ENCODE measurements at places on chromosomes 13 and 19. TPM values are rescaled to one million over a fixed set of nuclear protein-coding genes. Genes with fewer than 3 reads are reported as not detected.

Gene CYP2A7
- not detected for total RNA-seq

Gene APOE
- 65.9 TPM for total RNA-seq

Gene SPRED3
- total RNA-seq, result 8.7 TPM

Gene FUT3
- total RNA-seq, result not detected

Gene ZNF154
- total RNA-seq, result 57.5 TPM

Gene PLVAP
- not detected for total RNA-seq

Gene NEK5
- not detected for total RNA-seq

Gene OCEL1
- 23.4 TPM for total RNA-seq

Gene ATP12A
- total RNA-seq, result not detected

Gene CEBPG
- total RNA-seq, result 75.1 TPM

Gene KLK7
- total RNA-seq, result not detected

Gene ZNF492
- not detected for total RNA-seq

Gene IGLON5
- 59.9 TPM for total RNA-seq

Gene BCL3
- 2.4 TPM for total RNA-seq

Gene MIR17HG
- total RNA-seq, result 14.5 TPM

Gene URAD
- total RNA-seq, result not detected

Gene ZNF773
- total RNA-seq, result 13.9 TPM

Gene OR10H1
- total RNA-seq, result not detected

Gene CRTC1
- 28.8 TPM for total RNA-seq

Gene PSPN
- 2.3 TPM for total RNA-seq

Gene DCT
- total RNA-seq, result 0.07 TPM

Gene UBE2L5
- total RNA-seq, result not detected

Gene ACER1
- not detected for total RNA-seq

Gene SERPINE3
- total RNA-seq, result not detected

Gene KCNJ14
- total RNA-seq, result 1.0 TPM

Gene ATP4A
- 0.32 TPM for total RNA-seq

Gene CABP5
- total RNA-seq, result not detected

Gene KLC3
- total RNA-seq, result not detected

Gene F10
- 0.74 TPM for total RNA-seq

Gene GGN
- 2.0 TPM for total RNA-seq

Gene LIM2
- total RNA-seq, result not detected

Gene IFI30
- total RNA-seq, result 0.76 TPM

Gene TMEM272
- 0.59 TPM for total RNA-seq

Gene MYO16
- total RNA-seq, result 22.0 TPM

Gene TIMM50
- total RNA-seq, result 256 TPM

Gene DNASE2
- total RNA-seq, result 7.9 TPM

Gene TNNI3
- total RNA-seq, result 3.3 TPM

Gene FAM124A
- total RNA-seq, result 3.7 TPM
